ENCODE measurements at places on chromosomes 3 and 15.

GRCh38 chr3:187823746-187824145, 78.5 kb upstream of the BCL6 start:
- DNase-seq: no peak

GRCh38 chr15:66593219-66593780, 27.5 kb upstream of the LCTL start:
- DNase-seq: no peak

DNA sequence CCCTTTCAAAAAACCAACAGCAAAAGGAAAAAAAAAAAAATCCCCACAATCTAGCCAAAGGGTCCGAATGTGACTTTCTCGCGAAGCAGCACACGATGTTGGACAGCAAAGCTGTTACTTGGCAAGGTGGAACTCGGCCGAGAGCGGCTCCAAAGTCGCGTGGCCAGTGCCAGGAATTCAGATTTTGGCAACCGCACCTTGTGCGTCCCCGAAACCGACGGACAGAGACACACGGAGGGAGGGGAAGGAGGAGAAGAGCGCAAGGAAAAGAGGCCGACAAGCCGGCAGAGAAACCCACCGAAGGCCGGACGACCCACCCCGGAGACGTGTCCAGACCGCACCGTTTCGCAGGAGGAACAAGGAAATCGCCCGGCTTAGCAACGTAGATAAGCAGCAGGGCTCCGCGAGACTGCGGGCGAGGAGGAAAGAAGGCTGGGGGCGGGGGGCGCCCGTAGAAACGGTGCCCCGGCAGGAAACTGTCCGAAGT, 517.3 kb downstream of the MECOM start:
- peak; percentile 12 for DNase-seq

- DNase-seq: no peak
Measured at GRCh38 chr3:94967196-94967595, 904.3 kb downstream of the NSUN3 start.

- DNase-seq: no peak
Measured at GRCh38 chr15:54659646-54660045, 537.1 kb downstream of the RSL24D1 start.

DNA sequence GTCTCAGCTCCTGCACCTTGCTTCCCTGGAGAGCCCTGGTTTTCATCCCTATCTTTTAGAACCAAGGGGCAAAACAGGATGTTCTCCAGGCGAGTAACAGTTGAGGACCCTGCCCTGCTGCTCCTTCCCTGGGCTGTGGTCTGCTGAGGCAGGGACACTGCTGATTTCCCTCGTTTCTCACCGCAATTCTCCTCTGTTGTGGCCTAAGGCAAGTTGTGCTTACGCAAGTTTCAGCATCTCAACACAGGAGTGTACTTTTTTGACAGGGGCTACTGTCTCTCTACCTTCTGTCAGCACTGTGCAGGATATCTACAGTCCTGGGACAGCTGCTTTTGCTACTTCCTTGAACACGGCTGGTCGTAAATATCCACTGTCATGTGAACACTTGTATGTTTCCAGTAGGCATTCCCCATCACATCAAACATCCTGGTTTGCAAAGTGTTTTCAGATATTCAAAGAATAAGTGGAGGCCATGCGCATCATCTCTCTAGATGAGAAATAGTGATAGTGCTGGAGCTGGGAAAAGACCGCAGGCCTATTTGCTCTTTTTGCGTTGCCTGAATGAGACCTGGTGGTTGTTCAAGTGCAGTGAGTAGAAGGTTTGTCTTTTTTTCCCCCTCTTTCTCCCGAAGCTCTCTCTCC, 110.1 kb upstream of the PLXNA1 start:
- no peak for DNase-seq

GRCh38 chr15:98866511-98866910, 141.1 kb downstream of the PGPEP1L start:
- DNase-seq: no peak

GRCh38 chr15:26974120-26974780, 3.3 kb downstream of the GABRG3 start:
- peak; percentile 11 for DNase-seq

DNA sequence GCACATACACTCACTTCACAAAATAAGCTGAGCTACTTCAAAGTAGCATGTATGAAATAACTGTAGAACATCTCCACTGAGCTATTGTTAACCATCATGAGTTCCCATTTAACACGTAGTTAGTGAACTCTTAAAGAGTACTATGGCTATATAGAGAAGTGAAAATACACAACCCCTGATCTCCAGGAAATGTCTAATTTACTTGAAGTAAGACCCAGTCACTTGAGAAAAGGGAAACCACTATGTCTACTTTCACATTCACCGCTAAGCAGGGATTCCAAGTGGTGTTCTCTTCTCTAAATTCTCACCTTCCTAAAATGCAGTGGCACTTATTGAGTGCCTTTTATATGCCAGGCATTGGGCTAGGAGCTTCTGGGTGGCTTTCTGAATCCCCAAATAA, 35.0 kb upstream of the COLQ start:
- DNase-seq: no peak

- no peak for DNase-seq
Measured at GRCh38 chr15:98682992-98683701, 34.8 kb downstream of the IGF1R start.

DNA sequence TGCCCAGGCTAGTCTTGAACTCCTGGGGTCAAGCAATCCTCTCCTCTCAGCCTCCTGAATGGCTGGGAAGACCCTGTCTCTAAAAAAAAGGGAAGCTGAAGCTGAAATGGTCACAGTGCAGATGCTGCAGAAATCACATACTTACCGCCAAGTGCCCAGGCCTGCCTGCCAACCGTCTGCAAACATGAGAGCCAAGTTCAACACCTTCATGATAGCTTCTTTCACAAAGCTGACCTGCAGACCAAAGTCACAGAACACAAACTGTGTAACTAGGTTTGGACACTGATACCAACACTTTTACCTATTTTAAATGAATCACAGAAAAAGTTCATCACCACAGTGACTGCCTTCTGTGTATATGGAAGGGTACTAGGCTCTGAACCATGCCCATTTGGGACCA, 22.8 kb upstream of the CYFIP1 start:
- DNase-seq: no peak

GRCh38 chr15:84955089-84955848, 26.4 kb upstream of the PDE8A start:
- DNase-seq: no peak

DNA sequence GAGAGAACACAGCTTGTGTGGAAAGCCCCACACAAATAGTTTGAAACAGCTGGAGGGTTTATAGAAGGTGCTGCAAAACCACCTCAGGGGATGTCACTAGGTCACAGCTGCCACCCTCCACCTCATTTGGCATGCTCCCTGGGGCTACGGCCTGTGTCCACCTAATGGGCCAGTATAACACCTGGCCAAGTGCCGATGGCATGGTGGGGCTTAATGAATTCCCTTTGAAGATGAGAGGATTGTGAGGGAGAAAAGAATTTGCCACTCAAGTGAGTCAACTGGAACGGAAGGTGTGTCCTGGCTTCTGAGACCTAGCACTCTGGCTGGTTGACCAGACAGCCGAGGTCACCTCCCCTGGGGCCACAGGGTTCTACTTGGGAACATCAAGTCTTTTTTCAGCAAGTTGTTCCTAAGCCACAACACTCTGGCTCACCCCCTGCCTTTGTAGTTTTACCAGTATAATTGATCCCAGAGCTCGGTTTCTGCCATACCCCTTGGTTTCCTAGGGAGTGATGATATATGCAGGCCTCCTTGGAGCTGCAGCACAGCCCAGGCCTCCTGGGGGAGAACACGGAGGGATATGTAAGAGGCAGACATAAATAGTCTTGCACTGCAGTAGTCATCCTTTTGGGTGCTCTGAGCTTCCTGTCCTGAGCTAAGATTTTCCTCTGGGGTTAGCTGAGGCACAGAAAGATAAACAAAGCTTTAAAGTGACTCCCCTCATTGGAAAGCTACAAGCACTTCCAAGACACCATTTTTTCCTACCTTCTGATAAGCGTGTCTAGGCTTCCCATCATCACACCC, 178.2 kb upstream of the LPP start:
- no peak for DNase-seq

DNA sequence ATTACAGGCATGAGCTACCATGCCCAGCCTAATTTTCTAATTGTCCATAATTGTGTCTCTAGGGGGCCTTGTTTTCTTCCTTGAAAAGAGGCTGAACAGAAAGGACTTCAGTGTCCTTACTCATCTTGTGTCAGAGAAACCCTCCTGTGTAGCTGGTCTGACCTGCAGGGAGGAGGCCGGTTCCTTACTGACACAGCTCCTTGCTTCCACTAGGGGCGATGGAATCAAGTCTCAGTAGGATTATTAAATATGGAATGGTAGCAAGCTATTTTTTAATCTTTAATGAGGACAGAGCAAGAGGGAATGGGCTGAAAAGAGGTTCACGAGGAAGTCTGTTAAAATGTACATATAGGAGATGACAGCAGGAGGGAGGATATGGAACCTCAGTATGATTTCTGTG, 8.6 kb downstream of the LPCAT4 start:
- no peak for DNase-seq

GRCh38 chr15:85649372-85649771, 145.4 kb downstream of the KLHL25 start:
- DNase-seq: no peak

DNA sequence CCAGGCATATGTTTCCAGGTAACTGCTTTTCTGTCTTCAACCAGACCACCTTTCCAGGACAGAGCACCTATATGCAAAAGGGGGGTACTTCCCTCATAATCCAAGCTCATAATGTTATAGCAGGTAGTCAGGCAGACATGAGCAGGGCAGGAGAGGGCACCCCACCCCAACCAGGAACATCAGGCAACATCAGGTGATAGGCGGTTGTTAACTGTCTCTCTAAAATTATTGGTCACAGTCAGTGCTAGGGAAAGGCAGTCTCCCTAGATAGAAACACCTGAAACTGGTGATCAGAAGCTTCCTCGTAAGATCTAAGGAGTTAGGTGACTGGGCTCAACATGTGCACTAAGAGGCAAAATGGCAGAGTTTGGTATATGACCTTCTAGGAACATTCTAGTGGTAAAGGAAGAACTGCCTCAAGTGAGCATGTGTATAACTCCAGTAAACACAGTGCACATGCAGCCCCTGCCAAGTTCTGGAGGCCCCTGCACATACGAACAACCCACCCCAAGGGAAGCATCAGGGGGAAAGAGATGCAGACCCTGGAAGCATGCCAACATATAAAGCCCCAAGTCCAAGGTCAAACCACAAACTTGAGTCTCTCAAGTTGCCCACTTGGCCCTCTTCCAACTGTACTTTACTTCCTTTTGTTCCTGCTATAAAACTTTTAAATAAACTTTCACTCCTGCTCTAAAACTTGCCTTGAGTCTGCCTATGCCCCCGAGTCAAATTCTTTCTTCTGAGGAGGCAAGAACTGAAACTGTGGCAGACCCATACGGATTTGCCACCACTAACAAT, 270.9 kb downstream of the ULK4 start:
- no peak for DNase-seq

GRCh38 chr3:65878831-65879230, 159.9 kb downstream of the MAGI1 start:
- DNase-seq: no peak

- DNase-seq: no peak
Measured at GRCh38 chr15:25572191-25572590, 133.4 kb upstream of the UBE3A start.

DNA sequence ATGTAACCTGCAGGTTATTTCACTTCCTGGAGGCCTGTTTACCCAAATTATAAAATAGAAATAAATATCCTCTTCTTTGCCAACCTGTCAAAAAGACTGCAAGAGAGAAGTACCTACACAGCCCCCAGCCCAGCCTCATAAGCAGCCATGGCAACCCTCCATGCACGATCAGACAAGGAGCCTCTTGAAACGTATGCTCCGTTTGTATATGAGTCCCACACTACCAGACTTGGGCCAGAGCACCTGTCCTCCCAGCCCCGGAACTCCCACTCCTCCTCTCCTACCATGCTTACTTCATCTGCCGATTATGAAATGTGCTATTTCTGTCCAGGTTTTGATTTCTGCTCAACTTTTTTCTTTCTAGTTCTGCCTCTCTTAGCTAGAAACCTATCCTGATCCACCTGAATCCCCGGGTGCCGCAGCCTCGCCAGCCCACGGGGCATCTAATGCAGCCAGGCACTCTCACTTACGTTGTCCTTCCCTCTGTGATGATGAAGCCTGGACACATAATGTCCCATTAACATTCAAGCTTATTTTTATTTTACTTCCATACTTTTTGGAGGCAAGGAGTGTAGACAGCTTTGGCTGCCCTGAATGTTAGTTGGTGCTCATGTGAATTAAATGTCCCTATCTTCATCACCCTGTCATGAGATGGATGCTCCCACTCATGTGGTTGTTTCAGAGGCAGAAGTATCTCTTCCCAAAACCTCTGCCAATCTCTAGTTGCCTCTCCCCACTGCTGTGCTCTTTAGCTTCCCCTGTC, 73.8 kb downstream of the MB21D2 start:
- DNase-seq: peak; percentile 46

- DNase-seq: no peak
Measured at GRCh38 chr3:128281461-128282367, 128.4 kb downstream of the EEFSEC start.

- no peak for DNase-seq
Measured at GRCh38 chr3:70248856-70249255, 63.6 kb downstream of the MDFIC2 start.

GRCh38 chr3:86869566-86869965, 121.4 kb downstream of the VGLL3 start:
- no peak for DNase-seq

DNA sequence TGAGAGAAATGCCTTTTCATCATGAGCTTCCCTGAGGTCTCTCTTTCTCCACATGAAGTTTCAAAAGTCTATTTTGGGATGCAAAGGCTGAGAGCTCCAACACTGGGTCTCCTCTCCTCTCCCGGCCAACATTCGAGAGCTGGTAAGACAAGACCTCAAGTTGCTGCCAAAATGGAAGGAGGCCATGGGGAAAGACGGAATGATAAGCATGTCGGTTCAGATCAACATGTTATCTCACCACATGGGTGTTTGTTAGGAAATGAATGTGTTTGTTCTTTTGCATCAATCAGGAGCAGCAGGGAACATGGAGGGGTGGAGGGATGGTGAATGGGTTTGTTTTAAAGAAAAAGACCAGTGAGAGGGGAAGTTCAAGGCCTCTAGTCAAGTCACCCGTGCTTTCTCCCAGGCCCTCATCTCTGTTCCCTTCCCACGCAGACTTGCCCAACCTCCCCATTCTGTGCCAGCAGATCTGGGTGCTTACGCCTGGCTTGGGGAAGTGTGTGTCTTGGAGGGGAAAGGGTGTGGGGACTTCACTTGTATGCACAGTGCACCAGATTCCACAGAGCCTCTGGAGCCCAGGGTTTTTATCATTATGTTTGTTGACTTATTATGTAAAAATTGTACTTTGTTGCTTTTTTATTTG, 23.5 kb upstream of the ATP10A start:
- no peak for DNase-seq

GRCh38 chr3:184142199-184142598, 7.0 kb downstream of the EIF2B5 start:
- no peak for DNase-seq

- peak; percentile 37 for DNase-seq
Measured at GRCh38 chr15:92082006-92082843, 228.7 kb downstream of the SLCO3A1 start.

DNA sequence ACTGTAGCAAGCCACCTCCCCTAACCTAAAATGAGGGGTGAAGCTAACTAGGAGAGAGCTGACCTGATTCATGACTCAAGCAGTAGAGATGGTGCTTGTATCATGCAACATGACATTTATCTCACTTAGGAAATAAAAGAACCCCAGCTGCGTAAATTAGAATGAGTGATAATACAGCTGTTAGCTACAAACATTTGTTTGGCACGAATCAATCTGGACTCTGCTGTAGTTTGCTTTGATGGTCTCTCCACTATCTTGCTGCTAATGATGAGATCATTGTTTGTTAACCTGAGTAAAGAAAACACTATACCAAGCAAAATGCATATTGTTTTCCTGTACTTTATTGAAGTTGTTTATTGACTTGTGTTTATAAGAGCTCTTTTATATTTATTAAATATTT, 92.6 kb downstream of the ALDH1A2 start:
- DNase-seq: peak; percentile 9

Measured in NCI-H2029 treated with DMSO at 0.1 percent for 48 hours (cell line).